ENCODE measurements at places on chromosomes 11 and 22. TPM values are rescaled to one million over a fixed set of nuclear protein-coding genes. Genes with fewer than 3 reads are reported as not detected.

Gene ZPR1
- polyA plus RNA-seq: 59.8 TPM

Gene PACSIN3
- 29.6 TPM for polyA plus RNA-seq

Gene HNRNPUL2
- 88.3 TPM for polyA plus RNA-seq

Gene MPZL2
- polyA plus RNA-seq: 22.0 TPM

Gene MLC1
- 0.87 TPM for polyA plus RNA-seq

Gene IL10RA
- 6.1 TPM for polyA plus RNA-seq

Gene ACTN3
- 0.46 TPM for polyA plus RNA-seq

Gene GRAP2
- polyA plus RNA-seq: 1.1 TPM

- no peak for DNase-seq
Measured at GRCh38 chr11:118318124-118318523, 13.6 kb downstream of the CD3E start.

DNA sequence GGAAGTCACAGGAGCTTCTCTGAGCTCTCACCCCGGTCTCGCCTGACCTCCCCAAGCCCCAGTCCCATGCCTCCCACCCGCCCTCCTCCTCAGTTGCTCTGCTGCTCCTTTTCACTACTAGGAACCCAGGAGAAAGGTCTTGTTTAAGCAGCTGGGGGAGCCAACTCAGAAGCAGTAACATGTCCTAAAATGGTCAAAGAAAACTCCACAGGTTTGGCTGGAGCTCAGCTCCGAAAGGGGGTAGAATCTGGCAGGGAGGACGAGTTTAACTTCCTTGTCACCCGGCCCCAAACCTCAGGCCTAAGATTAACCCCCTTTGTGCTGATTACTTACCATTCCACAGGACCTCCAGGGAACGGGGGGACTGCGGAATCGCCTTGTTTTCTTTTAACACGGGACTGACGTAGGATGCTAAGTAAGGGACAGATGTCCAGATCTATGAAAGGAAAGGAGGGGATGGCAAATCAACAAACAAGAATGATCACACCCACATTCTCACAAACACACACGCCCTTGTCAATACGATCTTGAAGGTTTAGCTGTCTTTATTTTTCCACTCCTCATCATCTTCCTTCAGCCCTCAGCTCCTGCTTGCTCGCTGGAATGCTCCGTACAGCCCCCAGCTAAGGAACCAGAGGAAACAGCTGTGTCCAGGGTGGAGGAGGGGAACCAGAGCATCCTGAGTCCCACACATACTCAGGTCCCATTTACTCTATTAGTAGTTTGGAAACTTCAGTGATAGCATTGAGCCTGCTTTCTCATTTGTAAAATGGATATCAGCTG is 13.5 kb downstream of the PCSK7 start:
- DNase-seq: no peak

DNA sequence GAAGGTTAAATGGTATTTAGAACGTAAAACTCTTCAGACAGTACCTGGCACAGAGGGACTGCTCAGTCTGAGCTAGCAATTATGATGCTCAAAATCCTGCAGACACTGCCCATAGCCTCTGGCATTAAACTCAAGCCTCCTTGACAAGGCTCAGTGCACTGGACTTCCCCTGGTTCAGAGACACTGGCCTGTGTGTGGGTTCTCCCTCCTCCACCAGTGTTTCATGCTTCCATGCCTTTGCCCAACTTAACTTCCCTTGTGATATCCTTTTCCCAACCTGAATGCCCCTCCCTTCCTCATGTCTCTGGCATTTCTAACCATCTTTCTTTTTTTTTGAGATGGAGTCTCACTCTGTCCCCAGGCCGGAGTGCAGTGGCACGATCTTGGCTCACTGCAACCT is 9.1 kb downstream of the LTBP3 start:
- DNase-seq: no peak

DNA sequence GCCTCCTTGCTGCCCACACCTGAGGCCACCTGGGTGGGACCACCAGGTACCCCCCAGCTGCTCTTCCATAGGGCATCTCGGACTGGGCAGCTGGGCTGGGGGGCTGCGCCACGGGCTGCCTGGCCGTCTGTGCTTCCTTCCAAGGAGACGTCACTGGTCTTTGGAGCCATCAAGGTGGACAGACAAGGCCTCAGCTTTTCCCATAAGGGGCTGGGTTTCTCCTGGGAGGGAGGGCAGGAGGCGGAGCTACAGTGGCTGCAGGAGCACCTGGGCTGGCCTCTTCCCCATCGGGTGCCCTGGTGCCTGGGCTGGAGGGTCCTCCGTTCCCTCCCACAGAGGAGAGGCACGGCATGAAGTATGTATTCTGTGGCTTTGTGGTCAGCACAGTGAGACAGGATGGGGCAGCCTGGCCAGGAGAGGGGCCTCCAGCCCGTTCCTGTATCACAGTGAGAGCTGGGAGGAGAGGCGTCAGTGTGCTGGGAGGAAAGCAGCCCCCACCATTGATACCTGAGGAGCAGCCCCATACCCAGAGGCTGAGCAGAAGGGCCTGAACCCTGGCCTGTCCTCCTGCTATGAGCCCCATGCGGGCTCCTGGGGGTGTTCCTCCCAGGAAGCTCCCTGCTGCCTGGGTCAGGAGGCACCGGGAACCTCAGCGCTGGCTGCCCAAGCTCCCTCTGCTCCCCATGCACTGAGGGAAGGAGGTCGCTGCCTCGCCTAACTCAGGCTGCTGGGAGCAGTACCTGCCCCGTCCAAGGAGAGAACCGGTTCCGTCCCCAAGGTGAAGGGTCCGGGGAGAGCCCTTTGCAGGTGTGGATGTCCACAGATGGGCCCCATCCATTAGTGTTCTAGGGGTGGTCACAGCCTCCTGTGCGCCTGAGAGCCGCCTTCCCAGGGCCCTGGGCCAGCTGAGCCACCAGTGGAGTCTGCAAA is 1075.0 kb downstream of the BRD1 start:
- DNase-seq: no peak

DNA sequence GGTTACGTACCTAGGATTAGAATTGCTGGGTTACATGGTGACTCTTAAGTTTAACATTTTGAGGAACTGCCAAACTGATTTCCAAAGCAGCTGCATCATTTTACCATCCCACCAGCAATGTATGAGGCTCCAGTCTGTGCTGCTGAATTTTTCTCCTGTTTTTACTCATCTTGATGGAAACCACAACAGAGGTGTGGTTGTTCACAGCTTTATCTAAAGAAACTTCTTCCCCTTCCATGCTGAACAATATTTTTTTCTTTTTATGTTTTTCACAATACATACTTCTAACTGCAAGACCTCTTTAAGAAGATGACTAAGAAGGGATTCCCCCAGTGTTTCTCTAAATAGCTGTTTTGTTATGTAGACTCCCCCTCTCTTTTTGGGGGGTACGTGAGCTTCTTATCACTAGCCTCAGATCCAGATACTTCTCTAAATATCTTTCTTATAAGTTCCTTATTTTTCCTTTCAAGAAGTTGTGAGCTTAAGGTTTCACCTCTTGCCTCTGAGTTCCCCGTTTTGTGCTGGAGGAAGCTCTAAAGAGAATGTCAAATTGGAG is 24.0 kb downstream of the TCP11L1 start:
- no peak for DNase-seq

- DNase-seq: no peak
Measured at GRCh38 chr11:35045236-35045820, 93.6 kb upstream of the CD44 start.

GRCh38 chr22:32957200-32957803 is 100.9 kb downstream of the SYN3 start:
- DNase-seq: no peak

GRCh38 chr11:126411971-126412381 is 56.5 kb downstream of the ST3GAL4 start:
- no peak for DNase-seq

GRCh38 chr11:123443851-123444623 is 14.0 kb downstream of the GRAMD1B start:
- no peak for DNase-seq

- DNase-seq: no peak
Measured at GRCh38 chr11:32575070-32575469, 8.6 kb upstream of the EIF3M start.

DNA sequence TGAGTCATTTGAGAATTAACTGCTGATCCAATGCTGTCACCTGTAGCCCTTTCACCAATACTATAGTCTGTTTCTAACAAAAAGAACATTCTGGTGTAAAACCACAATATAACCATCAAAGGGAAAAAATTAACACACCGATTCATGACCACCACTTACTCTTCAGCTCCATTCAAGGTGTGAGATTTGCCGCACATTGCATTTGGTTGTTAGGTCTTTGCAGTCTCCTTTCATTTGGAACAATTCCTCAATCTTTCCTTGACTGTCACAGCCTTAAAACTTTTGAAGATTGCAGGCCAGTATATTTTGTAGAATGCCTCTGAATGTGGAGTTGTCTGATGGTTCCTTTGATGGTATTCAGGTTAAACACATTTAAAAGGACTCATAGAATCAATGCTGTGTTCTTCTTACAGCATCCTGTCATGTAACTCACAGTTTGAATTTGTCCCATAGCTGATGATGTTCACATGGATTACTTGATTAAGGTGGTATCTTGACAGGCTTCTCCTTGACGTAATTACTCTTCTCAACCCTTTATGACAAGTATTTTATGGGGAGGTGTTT is 63.6 kb downstream of the TNRC6B start:
- DNase-seq: no peak

DNA sequence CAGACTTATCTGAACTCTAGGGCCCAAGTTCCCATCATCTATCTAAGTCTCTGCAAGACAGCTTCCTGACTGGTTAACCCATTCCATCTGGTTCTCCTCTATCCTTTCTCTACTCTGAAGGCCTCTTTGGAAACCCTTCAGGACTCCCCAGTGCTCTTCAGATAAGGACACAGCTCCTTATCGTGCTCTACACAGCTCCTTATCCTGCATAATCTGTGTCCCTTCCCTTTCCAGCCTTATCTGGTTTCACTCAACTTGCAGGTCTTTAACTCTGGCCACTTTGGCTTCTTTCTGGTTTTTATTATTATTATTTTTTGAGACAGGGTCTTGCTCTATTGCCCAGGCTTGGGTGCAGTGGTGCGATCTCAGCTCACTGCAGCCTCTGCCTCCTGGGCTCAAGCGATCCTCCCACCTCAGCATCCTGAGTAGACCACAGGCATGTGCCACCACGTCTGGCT is 10.6 kb downstream of the ENDOD1 start:
- DNase-seq: no peak

GRCh38 chr22:24400726-24401596 is 26.4 kb upstream of the ADORA2A start:
- DNase-seq: no peak

- DNase-seq: no peak
Measured at GRCh38 chr11:71138737-71139425, 113.5 kb downstream of the SHANK2 start.

GRCh38 chr22:49005557-49005956 is 822.1 kb downstream of the BRD1 start:
- DNase-seq: no peak

- no peak for DNase-seq
Measured at GRCh38 chr11:67271541-67272284, 5.4 kb downstream of the GRK2 start.

DNA sequence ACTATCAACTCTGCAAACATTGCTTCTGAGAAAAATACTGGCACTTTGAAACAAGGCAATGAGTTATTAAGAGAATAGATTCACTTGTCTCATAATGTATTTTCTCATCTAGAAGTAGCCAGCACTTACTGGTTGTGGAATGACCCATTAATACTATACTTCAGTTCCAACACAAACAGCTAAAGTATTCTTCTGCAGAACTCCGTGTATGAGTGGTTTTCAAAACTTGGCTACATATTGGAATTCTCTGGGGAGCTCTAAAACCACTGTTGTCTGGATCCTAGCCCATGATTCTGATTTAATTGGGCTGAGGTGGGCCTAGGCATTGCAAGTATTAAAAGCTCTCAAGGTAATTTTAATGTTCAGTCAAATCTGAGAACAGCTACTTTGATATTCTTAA is 1416.4 kb upstream of the RAG2 start:
- DNase-seq: no peak
